ENCODE measurements at places on chromosomes 7 and 10.
A peak's percentile ranks its signal among the peaks of the same experiment; 100 is the strongest.

DNA sequence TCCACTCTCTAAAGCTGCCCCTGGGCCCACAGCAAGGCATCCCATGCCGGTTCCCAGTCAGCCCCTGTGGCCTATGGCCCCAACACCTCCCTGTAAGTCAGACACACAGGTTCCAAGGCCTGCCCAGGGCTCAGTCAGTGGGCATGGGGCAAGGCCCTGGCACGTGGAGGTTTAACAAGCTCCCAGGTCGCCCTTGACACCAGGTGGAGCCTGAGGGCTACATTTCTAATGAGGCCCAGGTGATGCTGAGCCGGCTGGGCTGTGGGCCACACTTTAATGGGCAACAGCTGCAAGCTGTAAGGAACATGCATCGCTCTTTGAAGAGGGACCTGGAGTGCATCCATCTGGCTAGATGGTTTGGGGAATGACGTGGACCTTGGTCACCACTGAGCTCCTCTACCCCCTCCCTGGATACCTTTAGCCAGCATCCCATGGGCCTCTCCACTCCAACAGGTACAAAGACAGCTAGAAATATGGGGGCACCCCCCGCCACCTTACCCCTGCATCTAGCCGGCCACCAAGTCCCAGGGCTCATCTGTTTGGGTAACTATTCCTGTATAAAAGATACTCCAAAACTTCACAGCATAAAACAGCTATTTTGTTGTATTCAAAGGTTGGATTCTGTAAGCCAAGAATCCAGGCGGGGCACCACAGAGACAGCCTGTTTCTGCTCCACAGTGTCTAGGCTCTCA lies 122.5 kb downstream of the OAT start:
- no peak for DNase-seq

GRCh38 chr10:111944331-111944730 lies 239.2 kb downstream of the GPAM start:
- DNase-seq, result peak; percentile 9

GRCh38 chr7:125074141-125074540 lies 144.5 kb upstream of the POT1 start:
- DNase-seq, result no peak

GRCh38 chr7:95190515-95190914 lies 133.8 kb downstream of the PON1 start:
- DNase-seq, result no peak

DNA sequence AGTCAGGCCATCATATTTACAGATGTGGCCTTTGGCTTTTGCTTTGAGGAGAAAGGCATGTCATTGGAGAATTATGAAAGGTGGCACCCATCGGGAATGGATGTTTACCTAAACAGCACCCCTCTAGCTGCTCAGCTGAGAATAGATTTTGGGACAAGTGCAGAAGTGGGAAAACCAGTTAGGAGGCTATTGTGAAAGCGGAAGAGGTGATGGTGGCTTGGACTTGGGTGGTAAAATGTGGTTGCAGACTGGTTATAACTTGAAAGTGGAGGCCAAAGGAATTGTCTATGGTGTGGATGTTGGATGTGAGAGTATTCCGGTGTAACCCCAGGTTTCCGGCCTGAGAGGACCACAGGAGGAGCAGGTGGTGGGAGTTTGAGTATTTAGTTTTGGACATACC lies 5.2 kb upstream of the SLC12A9 start:
- DNase-seq, result no peak

DNA sequence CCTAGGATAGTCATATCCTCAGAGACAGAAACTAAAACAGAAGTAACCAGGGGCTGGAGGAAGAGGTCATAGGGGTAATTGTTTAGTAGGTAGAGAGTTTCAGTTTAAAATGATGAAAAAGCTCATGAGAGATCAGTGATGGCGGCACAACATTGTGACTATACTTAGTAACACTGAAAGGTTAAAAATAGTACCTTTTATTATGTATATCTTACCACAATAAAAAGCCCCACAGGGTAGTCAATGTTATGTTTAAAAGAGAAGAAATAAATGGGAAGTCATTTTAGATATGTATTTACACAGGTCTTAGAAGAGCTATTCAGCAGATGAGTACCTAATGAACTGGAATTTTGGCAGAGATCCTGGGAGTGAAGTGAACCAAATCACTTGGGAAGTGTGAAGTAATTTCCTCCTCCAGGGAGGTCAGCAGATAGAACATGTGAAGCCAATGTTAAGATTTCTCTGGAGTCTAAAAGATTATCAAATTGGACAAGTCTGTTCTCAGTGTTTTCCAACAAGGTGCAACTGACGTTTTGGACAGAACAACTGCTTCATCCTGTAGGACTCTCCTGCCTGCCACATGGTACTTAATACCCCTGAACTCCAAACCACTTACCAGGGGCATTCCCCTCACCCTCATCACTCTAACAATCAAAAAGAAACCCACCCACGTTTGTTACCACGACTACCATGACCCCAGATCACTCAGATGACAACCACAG lies 6.4 kb downstream of the CDCA7L start:
- DNase-seq, result no peak

GRCh38 chr10:60406182-60406581 lies 16.5 kb upstream of the ANK3 start:
- no peak for DNase-seq

- no peak for DNase-seq
Observed at GRCh38 chr10:19638896-19639233, 177.4 kb upstream of the PLXDC2 start.

GRCh38 chr7:110620110-110620735 lies 470.7 kb upstream of the LRRN3 start:
- DNase-seq, result no peak

DNA sequence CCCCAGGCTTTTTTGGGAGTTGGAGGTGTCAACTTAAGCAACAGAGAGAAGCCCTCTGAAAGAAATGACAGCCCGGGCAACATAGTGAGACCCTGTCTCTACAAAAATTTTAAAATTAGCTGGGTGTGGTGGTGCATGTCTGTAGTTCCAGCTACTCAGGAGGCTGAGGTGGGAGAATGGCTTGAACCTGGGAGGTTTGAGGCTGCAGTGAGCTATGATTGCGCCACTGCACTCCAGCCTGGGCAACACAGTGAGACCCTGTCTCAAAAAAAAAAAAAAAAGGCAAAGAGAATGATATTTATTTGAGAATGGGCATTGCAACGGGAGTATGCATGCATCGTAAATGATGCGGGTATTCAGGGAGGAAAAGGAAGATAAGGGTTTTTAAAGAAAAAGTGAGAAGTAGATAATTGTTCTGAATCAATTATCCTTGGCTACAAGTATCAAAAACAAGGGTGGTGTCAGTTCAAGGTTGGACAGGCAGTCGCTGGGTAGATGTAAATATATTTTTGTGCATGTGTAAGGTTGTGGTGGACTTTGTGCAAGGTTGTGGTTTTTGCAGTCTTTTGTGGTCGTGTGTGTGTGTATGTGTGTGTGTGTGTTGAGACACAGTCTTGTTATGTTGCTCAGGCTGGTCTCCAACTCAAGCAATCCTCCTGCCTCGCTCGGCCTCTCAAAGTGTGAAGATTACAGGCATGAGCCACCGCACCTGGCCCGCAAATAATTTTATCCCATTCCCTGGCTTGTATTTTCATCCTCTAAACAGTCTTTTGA lies 65.6 kb downstream of the COL26A1 start:
- DNase-seq, result no peak

DNA sequence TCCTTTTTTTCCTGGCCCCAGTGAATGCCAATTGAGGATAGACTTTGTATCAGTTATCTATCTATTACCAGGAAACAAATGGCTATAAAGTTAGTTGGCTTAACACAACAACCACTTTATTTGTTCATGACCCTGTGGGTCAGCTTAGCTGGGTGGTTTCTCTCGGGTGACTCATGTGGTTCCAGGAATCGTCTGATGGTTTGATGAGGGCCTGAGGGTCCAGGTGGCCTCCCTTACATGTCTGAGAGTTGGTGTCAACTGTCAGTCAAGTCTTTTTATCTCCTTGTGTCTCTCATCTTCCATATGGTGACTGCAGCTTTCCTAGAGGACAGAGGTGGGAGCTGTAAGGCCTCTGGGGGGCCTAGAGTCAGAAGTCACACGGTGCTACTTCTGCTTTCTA lies 15.3 kb upstream of the MAPK8 start:
- DNase-seq, result no peak

GRCh38 chr7:1457949-1458682 lies 1.2 kb downstream of the MICALL2 start:
- DNase-seq, result peak; percentile 78

GRCh38 chr10:43197834-43198681 lies 59.8 kb downstream of the CSGALNACT2 start:
- peak; percentile 61 for DNase-seq

GRCh38 chr10:125068406-125068805 lies 92.0 kb downstream of the CTBP2 start:
- no peak for DNase-seq

- DNase-seq, result no peak
Observed at GRCh38 chr7:43834463-43835251, 34.7 kb downstream of the MRPS24 start.

- no peak for DNase-seq
Observed at GRCh38 chr7:128831994-128832879, 2.0 kb downstream of the FLNC start.

GRCh38 chr7:151820491-151821105 lies 56.3 kb downstream of the PRKAG2 start:
- DNase-seq, result no peak

DNA sequence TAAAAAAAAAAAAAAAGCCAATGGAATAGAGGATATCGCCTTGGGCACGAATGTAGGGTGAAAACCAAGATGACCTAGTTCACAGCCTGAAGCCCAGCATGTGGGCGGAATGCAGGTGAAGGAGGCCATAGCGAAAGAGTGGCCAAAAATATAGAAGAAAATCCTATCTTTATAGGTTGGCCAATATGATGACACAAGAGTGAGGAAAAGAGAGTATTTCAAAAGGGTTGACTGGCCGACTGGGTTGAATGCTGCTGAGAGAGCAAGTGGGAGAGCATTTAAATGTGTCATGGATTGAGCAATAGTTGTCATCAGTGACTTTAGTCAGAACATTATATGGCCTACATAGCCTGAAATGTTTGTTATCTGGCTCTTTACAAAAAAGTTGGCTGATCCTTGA lies 17.2 kb upstream of the GLI3 start:
- DNase-seq, result no peak

GRCh38 chr7:2166625-2167280 lies 66.0 kb downstream of the MAD1L1 start:
- no peak for DNase-seq

GRCh38 chr10:60654813-60655464 lies 123.3 kb upstream of the CDK1 start:
- DNase-seq, result no peak

DNA sequence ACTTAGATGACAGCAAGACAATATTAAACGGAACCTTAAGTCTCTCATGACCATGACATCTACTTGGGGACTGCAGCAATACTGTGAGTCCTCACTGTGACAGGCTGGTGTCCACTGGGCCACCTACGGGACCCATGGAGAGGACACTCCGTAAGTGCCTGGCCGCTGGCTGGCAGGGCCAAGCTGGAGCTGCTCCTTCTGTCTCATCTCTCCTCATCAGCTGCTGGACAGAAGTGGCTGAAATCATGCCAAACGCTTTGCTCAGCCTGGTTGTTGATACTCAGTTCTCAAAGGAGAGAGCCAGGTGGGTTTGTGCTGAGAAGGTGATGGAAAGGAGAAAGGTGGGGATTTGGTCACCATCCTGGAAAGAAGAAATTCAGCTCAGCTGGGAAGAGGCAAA lies 33.3 kb downstream of the AFAP1L2 start:
- no peak for DNase-seq

DNA sequence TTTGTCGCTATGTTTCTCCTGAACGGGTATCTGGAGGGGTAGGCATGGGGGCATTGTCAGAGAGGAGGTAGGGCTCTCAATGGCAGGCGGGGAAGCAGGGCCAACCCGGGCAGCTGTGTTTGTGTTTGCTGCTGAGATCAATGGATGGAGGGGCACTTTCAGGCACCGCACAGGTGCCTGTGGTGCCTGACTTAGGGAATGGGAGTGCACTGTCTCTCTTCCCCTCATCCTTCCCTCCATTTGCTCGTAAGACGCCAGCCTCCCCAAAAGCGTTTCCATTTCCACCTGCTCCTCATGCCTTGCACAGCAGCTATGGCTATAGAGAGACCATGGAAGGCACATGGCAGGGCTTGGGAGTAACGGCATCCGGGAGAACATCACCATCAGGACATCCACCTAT lies 615.9 kb upstream of the FOXK1 start:
- DNase-seq, result no peak

- DNase-seq, result no peak
Observed at GRCh38 chr10:103013416-103013815, 95.3 kb downstream of the CNNM2 start.

DNA sequence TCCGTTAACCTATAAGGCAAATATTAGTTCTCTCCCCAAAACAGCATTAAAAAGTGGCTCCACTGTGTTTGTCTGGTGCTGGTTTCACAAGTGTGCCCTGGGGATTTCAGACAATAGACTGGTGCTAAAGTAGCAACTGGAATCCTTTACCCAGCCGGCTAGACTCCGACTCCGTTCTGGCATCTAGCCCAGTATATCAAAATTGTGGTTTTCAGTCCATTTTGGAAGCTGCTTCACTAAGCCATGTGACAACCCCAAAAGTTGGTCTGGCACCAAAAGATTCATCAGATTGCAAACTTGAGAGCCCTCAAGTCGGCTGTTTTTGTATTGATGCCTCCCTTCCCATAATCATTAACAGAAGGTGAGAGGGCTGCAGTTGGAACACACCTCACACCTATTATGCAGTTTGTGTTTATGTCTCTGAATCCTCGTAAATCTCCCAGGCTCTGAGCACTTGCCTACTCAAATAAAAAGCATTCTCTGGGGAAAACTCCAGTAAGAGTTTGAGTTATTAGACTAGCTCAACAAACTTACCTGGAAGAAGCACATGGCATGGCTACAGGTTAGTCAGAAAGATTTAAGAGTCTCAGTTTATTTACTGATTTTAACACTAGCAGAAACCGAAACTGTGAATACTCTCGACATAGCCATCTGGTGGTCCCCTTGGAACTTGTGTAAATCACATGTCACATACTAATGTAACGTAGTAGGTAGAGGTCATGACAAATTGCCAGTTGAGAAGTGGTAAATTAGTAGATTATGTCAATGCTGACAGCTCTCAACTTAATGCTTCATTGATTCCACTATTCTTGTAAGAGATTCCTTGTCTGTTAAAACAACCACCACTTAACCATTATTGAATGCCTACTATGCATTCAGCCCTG lies 14.8 kb upstream of the WNT16 start:
- DNase-seq, result no peak

DNA sequence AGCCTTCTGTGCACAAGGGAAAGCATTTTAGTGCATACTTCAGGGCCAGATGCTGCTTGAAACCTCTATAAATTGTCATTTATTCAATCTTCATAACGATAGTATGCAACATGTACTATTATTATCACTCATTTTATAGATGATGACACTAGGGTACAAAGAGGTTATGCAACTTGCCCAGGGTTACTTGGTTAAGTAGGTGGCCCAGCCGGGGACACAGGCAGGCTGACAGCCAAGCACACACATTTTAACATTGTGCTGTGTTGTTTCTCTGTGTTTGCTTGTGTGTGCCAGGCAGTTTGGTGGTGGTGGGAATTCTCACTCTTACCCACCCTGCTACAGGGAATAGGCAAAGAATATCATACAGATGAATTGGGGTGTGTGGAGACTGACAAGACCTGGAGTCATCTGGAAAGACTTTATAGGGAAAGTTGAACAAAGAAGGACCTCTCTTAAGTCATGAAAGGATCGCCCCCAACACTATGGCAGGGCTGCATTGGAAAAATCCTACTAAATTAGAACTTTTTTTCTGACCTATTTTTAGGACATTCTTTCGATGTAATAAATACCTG lies 98.9 kb downstream of the MKX start:
- DNase-seq, result no peak
